ENCODE measurements at places on chromosomes 4 and X.

DNA sequence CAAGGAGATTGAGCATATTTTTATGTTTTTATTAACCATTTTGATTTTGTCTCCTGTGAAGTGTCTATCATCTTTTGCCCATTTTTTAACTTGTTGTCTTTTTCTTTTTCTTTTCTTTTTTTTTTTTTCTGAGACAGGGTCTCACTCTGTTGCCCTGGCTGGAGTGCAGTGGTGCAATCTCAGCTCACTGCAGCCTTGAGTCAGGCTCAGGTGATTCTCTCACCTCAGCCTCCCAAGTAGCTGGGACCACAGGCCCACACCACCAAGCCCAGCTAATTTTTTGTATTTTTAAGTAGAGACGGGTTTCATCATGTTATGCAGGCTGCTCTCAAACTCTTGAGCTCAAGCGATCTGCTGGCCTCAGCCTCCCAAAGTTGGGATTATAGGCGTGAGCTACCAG is 4.6 kb upstream of the ADD1 start:
- H3K27me3 ChIP-seq = no peaks in the 10 kb centered on the region
- peaks cover 23% of the 10 kb centered on the region for H3K36me3 ChIP-seq
- no peak overlapping the region for H3K4me3 ChIP-seq
- no peak overlapping the region for H3K27ac ChIP-seq
- no peak for DNase-seq
- peaks cover 45% of the 10 kb centered on the region for H3K4me1 ChIP-seq

DNA sequence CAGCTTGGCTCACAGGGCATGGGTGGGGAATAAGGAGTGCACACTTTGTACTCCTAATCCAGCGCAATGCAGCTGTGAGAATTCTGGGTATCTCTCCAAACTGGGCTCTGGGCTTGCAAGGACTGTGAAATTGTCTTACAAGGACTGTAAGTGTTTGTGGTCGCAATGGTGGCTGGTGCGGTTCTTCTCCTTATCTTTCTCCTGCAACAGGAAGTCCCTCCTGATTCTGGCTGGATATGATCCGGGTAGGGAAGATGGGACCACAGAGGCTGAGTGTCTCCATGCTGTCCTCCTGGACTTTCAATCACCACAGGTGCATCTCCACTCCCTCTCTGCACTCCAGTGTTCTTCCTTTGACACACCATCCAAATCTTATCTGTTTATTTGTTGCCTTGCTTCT is 55.7 kb upstream of the GYPE start:
- H3K4me3 ChIP-seq = no peak overlapping the region
- no peaks in the 10 kb centered on the region for H3K4me1 ChIP-seq
- no peak overlapping the region for H3K27ac ChIP-seq
- no peaks in the 10 kb centered on the region for H3K27me3 ChIP-seq
- H3K36me3 ChIP-seq = no peaks in the 10 kb centered on the region

DNA sequence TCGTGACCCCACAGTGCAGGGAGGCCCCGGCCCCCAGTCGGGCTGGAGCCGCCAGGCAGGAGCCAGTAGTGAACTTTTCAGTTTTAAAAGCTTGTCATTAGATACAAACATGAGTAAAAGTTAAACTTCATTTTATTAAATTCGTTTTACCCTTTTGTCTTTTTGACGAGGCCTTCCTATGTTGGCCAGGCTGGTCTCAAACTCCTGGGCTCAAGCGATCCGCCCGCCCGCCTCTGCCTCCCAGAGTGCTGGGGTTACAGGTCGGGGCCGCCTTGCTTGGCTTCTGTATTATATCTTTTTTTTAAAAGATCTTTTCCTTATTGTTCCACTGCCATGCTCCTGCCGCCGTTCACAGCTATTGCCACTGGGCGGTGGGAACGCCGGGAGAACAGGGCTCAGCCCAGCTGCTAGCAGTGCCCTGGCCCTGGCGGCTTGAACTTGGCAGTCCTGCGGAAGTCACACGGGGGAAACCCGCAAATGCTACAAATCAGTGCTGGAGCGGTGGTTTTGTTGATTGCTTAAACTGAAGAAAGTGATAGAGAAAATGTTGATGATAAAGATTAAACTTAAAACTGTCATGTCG is 968 bp upstream of the NELFA start:
- H3K27ac ChIP-seq = peak overlapping the region; percentile 91
- peak; percentile 84 for DNase-seq
- no peaks in the 10 kb centered on the region for H3K27me3 ChIP-seq
- H3K4me1 ChIP-seq = peaks cover 32% of the 10 kb centered on the region
- H3K36me3 ChIP-seq = no peaks in the 10 kb centered on the region
- peak overlapping the region; percentile 91 for H3K4me3 ChIP-seq

DNA sequence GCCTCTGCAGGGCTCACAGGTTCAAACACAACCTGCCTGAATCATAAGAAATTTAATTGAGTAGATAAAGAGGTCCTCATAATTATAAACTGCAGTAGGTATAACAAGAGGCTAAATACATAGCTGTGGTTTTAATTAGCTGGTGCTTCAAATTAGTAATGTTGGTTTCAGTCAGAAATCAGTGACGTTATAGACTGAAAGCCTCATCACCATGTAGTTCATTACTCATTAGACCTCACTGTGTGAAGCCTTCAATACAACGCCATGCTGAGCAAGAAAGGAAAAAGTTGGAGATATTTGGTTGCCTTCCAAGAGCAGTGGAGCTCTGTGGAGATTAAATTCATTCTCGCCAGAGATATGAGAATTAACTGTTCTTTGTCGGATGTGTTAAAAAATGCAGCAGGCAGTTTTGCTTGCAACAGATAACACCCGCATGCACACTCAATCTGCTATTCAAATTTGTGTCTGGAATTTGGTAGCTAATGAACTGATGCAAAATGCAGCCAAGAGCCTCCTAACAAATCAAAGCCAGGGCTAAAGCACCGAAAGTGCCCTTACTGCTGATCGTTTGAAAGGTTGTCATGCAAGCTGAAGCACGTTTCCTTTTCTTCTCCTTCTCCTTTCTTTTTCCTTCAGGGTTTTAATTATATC is 148.9 kb downstream of the AFF2 start:
- no peaks in the 10 kb centered on the region for H3K27me3 ChIP-seq
- H3K27ac ChIP-seq = no peak overlapping the region
- no peaks in the 10 kb centered on the region for H3K4me1 ChIP-seq
- no peaks in the 10 kb centered on the region for H3K36me3 ChIP-seq
- H3K4me3 ChIP-seq = no peak overlapping the region
- no peak for DNase-seq

GRCh38 chr4:150464523-150464922 is 117.4 kb upstream of the MAB21L2 start:
- no peaks in the 10 kb centered on the region for H3K4me1 ChIP-seq
- H3K27me3 ChIP-seq = no peaks in the 10 kb centered on the region
- no peak overlapping the region for H3K4me3 ChIP-seq
- no peak for DNase-seq
- no peak overlapping the region for H3K27ac ChIP-seq

- no peaks in the 10 kb centered on the region for H3K27me3 ChIP-seq
- no peak for DNase-seq
- no peak overlapping the region for H3K27ac ChIP-seq
Measured at GRCh38 chr4:27218013-27218412, 357.4 kb downstream of the STIM2 start.

Measured in upper lobe of left lung (tissue), 6 donors.